ENCODE measurements at places on chromosomes 4 and X.

- DNase-seq = no peak
These were observed 9.9 kb downstream of the TADA2B start for GRCh38 chr4:7052923-7053715.

DNA sequence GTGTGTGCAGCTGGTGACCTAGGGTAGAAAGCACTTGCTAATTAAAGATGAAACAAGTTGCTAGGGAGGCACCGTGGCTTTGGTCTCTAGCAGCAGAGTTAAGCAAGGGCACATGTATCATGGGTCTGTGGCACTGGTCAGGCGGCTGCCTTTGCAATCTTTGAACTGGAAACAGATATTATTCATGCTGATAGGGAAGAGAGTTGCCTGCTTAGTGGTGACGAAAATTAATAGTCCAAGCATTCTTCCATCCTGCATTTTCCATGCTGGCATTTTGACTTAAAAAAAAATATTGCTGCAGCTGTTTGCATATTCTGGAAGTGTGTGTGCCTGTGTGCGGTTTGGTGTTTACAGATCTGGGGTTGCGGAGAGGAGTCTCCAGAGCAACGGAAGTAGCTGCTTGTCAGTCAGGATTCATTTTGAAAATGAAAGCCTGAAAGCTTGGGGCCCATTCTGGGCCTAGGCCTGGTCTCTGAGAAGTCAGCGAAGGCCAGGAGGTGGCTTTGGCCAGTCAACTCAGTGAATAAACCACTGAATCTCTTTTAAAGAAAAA is 2.3 kb upstream of the SOWAHD start:
- no peak for DNase-seq

DNA sequence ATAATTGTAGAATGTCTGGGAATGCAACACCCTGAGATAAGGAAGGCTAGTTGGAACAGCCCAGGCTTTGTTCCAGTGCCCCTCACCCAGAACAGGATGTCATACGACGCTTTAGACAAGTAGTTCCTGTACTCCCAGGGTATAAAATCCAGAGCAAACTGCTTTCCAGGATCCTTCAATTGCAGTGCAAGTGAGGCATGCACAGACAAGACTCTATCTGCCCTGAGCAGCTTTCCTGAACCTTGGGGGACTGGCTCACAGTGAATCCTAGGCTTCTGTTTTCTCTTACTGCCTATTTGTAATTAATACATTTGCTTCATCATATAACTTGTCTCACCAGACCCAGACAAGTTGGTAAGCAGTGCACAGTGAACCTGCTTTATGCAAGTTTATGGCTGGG is 48.4 kb upstream of the IL9R start:
- DNase-seq = peak; percentile 76

DNA sequence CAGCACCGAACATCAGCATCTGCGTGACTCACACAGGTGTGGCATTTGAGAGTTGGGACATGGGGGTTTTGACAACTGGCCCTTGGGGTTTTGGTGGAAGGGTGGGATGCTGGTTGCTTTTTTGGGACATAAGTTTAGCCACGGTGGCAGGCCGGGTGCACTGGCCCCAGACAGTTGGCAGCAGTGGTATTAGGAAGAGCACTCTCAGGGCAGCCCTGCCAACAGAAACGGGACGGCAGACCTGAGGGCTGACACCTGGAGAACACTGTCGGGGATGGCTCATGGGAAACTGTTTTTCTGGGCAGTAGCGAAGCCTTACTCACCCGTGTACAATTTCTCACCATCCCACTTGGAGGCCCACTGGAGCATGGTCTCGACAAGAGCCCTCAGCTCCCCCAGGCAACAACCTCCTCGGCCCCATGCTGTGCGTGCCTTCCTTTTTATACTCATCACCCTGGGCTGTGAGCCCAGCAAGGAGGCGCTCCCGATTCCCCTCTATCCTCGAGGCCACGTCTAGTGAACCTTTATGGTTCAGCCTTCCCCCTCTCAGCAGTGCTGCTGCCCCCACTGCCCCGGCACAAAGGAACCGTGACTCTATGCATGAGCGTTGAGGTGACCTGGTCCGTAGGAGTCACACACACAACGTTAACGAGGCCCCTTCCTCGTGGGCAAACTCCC is 30.6 kb downstream of the WDR1 start:
- DNase-seq = no peak

DNA sequence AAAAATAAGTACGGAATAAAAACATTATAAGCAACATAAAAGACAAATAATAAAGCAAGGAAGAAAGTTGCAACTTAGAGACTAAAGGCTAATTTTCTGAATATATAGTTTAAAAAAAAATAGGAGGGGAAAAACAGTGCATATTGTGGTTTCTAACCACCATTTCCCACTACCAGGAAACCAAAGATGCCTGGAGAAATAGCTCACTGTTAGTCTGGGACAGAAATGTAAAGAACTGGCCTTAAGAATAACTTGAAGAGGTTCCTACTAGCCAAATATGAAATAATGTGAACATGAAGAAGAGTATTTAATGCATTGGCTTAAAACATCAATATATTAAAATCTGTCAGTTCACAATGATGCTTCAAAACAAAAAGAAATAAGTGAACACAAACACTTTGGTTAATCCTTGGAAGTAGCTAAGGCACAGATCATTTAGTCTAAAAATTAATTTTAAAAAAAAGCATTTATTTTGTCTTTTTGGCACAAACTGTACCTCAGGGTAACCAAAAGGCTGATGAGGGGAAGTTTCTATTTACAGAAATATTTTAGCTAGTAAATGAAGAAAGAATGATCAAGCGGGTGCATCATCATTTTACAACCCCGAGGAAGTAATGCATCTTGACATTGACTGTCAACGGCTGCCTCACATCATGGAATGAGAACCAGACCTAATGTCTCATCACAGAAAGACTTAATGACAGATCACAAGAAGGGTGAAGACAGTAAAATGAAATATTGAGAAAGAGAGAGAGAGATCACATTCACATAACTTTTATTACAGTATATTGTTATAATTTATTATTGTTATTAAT is 297.2 kb upstream of the LDB2 start:
- no peak for DNase-seq

GRCh38 chr4:40211224-40212185 is 14.7 kb downstream of the RHOH start:
- DNase-seq = no peak

Data from epithelial cell of esophagus (primary cell).